ENCODE measurements at places on chromosomes 1 and 21.

DNA sequence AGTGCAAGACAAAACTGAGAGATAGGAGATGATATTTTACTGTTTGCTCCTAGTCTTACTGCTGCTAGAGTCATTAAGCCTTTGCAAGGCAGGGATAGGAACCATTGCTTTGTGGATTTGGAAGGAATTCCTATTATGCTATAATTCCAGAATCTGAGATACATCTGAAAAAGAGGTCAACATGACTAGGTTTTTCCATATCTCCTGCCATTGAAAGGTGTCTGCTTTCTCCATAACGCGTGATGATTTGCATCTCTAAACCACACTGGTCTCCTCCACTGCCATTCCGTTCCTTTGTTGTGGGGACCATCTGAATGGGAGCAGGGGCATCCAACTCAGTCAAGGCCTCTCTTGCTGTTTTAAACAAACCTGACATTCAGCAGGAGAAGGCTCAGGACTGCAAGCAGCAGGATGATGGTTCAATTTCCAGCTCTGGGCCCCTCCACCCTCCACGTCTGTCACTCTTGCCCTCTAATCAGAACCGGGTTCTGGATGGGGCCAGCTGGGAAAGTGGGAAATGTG lies 45.2 kb downstream of the PLPP3 start:
- no peak for DNase-seq

- DNase-seq: peak; percentile 30
These were observed 59.2 kb downstream of the ABCA4 start for GRCh38 chr1:94061513-94062443.

DNA sequence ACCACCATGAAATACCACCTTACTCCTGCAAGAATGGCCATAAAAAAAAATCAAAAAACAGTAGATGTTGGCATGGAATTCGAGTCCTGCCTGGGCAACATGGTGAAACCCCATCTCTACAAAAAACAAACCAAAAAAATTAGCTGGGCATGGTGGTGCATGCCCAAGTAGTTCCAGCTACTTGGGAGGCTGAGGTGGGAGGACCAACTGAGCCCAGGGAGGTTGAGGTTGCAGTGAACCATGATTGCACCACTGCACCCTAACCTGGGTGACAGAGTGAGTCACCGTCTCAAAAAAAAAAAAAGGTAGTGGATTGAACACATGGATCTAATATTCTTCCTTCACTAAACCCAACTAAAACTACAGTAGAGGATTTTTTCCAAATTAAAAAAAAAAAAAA lies 125.9 kb downstream of the CCDC185 start:
- DNase-seq: no peak

DNA sequence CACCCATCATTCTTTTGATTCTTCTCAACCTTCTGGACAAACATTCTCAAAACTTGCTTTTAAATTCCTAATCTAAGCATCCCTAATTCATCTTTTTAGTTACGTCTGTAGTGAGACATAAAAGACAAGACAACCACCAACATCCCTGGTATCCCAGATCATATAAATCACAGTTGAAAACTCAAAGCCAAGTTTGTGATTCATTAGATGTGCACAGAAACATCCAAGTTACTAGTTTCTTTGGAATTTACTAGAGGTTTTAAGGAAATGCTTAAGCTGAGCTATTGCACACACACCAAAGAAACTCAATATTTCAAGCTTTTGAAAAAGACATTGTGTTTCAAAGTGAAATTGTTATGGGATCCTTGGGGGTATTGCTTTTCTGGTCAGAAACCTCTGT lies 47.6 kb downstream of the ATP6V1G3 start:
- no peak for DNase-seq

GRCh38 chr21:32020564-32020963 lies 147.7 kb downstream of the HUNK start:
- no peak for DNase-seq

- DNase-seq: no peak
These were observed 105.7 kb upstream of the TLR5 start for GRCh38 chr1:223248770-223249140.

DNA sequence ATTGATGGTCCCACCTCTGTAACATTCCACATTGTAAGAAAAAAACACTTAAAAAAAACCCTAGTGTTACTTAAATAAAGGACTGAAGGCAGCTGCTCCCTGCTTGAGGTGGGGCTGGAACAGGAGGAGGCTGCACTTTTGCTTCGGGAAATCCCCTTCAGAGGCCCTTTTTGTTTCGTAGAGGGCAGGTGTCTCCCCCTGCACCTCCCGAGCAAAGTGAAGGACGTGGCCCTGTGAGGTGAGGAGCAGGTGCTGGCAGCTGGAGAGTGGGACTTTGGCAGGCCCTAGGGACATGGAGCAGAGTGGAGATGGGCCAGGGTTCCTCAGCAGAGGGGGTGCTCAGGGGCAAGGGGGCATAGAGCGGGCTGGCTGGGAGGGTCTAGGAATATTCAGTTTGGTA lies 33.4 kb upstream of the WNT4 start:
- DNase-seq: no peak

GRCh38 chr1:113170519-113170918 lies 97.5 kb downstream of the LRIG2 start:
- DNase-seq: no peak

GRCh38 chr1:160085686-160086455 lies 4.5 kb downstream of the KCNJ9 start:
- DNase-seq: peak; percentile 74

DNA sequence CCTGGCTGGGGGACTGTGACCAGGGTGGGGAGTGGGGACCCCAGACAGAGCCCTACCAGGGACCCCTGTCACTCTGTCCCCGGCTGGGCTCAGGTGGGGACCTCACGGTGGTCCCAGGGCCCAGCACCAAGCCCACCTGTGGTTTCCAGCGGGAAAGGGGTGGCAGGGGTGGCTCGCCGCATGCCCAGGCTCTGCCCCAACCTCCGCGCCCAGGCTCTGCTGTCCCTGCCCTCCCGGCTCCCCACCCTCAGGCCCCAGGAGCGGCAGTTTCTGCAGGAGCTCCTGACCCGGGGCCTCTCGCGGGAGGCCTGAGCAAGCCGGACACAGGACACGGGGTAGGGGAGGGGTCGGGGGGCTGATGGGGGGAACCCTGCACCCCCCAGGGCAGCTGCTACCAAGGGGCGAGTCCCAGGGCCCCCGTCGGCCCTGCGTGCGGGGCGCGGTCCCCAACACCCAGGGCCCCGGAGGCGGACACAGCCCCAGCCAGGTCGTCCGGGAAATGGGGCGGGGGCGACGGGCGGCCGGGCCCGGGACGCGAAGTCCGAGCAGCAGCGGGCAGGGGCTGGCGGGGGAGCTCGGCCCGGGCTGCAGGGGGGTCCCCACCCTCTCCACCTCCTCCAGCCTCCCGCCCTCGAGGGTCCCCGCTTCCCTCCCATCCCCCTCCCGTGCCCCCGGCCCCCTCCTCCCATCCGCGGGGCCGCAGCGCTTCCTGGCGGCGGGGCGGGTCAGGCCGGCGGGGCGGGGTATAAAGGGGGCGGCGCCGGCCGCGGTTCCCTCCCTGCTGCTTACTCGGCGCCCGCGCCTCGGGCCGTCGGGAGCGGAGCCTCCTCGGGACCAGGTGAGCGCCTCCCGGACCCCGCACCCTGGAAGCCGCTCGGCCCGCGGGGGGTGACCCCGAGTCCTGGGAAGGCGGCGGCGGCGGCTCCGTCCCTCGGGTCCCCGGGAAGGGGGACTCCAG lies at the start of gene COL6A2:
COL6A2 (plus strand) TSS at position 777 of the 958 bp plus-strand sequence.
- no peak for DNase-seq

DNA sequence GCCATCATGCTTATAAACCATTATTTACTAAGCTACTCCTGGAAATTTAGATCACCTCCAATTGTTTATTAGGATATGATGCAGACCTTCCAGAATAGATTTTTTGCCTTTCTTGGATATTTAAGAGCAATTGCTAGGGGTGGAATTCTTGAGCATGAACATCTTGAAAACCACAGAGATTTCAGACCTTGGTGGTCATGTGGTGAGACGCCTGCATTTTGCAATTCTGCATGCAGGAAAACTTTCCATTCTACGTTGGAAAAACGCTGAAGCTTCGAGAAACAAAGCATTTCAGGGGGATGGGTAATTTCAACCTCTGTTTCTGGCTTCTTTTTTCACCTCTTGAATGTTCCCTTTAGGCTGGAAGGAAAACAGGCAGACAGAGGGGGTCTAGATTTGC lies 596.3 kb downstream of the KIF26B start:
- no peak for DNase-seq

DNA sequence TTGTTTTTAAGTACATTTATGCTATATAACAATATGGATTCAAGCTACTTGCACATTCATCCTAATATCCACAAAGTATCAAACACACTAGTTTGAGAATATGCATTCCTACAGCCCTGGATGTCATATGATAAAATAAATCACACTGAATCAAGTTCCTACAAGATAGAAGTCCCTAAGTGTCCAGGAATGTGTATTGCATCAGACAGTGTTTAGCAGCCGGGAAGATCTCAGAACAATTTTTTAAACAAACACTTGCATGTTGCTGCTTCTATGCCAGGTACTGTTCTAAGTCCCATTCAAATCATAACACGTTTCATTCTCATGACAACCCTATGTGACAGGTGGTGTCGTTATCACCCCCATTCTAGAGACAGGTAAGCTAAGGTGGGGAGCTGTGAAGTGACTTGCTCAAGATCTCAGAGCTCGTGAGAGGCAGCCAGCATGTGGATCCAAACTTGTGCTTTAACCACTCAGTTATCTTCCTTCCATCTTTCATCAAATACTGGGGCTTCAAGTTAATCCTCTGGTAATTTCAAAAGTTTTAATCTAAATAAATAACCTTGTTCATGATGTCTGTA lies 68.3 kb upstream of the KIF26B start:
- DNase-seq: no peak

- no peak for DNase-seq
These were observed 14.7 kb downstream of the PEX14 start for GRCh38 chr1:10489291-10490055.

- DNase-seq: peak; percentile 70
These were observed at the start of gene ZBTB37 for GRCh38 chr1:173868266-173869020. ZBTB37 (plus strand) TSS chr1:173868380; CDS start chr1:173870226, 1,846 bp downstream.

- no peak for DNase-seq
These were observed 23.9 kb downstream of the DMBX1 start for GRCh38 chr1:46513536-46513935.

DNA sequence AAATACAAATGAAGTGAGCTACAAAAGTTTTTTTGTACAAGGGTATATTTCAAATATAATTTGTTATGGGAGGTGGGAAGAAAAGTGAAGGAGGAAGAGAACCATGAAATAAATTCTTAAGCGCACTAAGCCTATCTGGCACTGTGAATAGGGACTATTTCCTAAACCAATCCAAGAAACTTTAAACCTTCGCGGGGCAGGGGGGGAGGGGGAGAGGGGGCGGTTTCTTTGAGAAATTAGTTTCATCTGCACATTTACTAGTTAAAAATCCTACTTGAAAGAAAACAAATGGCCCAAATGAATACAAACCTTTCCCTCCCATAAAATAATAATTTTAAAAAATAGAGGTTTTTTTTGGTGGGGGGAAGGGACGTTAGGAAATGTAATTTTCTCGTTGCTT lies 364 bp downstream of the GOLPH3L start:
- no peak for DNase-seq

- no peak for DNase-seq
These were observed 7.5 kb downstream of the MRAP start for GRCh38 chr21:32306021-32306780.

DNA sequence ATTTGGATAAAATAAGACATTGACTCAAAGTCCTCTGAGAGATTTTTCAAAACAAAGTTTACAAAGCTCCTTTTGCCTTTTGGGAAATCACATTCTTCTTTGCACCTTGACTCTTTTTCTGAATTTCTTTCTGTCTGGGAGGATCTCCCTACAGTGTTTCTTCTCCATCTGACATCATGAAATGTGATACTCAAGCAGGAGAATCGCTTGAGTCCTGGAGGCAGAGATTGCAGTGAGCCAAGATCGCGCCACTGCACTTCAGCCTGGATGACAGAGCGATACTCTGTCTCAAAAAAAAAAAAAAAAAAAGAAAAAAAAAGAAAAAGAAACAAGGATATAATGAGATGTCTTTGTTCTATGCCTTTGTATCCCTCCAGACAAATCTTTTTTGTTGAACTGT lies 13.3 kb upstream of the GRIK1 start:
- no peak for DNase-seq

DNA sequence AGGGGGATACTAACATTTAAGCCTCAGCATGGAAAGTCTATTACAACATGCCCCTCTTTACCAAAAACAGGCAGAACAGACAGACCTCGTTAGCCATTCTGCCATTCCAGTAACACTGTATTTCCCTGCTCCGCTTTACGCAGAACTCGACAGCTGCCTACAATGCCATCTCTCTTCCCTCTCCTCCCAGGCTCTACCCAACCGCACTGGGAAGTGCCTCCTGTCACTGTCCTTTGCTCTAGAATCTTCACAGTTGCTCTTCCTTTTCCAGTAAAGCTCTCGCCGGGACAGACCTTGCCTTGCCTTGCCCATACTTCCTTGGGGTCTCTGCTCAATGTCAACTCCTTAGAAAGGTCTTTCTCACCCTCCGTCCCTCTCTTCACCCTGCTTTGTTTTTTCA lies 22.8 kb downstream of the COA6 start:
- DNase-seq: no peak

- DNase-seq: no peak
These were observed 7.1 kb downstream of the SLC37A1 start for GRCh38 chr21:42520628-42521253.

- DNase-seq: no peak
These were observed 18.0 kb downstream of the LSS start for GRCh38 chr21:46210378-46211136.

GRCh38 chr1:185515696-185516095 lies 198.7 kb upstream of the IVNS1ABP start:
- DNase-seq: no peak

GRCh38 chr21:31865429-31865970 lies 7.3 kb upstream of the HUNK start:
- no peak for DNase-seq

DNA sequence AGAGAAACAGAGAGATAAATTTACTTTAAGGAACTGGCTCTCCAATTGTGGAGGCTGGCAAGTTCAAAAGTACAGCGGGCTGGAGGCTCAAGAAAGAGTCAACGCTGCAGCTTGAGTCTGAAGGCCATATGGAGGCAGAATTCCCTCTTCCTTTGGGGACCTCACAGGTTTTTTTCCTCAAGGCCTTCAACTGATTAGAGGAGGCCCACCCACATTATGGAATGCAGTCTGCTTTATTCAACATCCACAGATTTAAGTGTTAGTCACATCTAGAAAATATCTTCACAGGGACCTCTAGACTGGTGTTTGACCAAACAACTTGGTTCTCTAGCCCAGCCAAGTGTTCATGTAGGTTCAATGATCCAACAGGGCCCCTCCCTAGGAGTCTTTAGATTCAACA lies 117.8 kb downstream of the SLC35F3 start:
- DNase-seq: no peak

DNA sequence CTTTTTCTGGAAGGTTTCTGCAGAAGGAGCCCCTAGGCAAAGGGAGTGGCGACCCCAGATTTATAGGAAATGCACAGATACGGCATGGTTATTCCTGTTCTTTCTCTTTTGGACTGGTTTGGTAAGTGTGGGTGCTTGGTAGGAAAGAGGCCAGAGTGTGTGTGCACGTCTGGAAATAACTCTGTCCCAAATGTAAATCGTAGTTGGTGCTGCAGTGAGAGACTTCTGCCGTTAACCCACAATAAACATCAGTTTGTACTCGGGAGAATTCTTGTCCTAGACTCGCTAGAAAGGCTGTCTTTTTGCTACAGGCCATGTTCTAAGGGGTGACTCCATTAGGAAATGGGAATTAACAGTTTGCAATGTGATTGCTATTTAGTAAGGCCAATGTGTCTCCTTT lies 779 bp downstream of the SLC44A3 start:
- DNase-seq: no peak
